ENCODE measurements at places on chromosomes 1 and 21.

DNA sequence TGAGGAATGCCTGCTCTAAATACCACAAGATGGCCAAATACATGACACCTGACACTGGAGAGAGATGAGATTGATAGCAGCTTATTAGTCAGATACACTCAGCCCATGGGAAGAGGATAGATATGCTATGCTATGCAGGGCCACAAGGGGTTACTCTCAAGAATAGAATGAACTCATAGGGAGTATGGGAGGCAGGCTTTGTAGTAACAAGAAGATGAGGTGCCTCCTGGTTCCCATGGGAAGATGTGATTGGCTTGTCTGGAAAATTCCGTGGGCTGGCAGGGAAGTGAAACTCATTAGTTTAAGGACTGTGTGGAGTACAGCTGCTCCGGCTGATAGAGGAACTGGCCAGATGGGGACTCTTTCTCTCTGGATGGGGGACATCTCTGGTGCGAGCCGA lies 16.5 kb downstream of the CCDC30 start:
- DNase-seq: peak; percentile 34

DNA sequence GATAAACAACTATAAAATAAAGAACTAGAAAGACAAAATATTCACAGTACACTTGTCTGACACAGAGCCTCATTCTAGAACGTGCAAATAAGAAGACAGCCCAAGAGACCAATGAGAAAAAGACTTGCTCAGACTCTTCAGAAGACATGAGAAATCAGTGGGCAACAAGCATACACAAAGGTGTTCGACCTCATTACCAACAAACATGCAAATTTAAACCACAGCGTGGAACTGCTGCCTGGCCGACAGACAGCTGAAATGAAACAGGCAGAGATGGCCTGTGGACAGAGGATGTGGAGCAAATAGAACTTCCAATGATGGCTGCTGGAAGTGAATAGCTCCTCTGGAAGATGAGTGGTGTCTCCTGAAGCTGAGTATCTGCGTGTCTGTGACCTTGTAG lies 22.4 kb upstream of the COL6A1 start:
- no peak for DNase-seq

GRCh38 chr1:228940926-228941325 lies 205.6 kb downstream of the RHOU start:
- DNase-seq: no peak

DNA sequence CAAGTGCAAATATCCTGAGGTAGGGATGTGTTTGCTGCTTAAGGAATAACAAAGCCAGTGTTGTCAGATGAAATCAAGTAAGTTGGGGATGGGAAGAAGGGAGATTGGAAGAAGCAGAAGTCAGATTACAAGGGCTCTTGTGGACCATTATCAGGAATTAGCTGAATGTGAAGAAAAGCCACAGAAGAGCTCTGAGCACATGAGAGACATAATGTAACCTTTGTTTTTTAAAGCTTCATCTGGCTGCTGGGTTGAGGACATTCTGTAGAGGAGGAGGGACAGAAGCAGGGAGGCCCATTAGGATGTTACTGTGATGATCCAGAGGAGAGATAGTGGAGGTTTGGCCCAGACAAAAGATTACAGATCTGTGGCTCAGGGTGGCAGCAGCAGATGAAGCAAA lies 111.7 kb downstream of the DUSP10 start:
- DNase-seq: no peak

- no peak for DNase-seq
Measured at GRCh38 chr1:162067466-162067865, 2.0 kb upstream of the NOS1AP start.

DNA sequence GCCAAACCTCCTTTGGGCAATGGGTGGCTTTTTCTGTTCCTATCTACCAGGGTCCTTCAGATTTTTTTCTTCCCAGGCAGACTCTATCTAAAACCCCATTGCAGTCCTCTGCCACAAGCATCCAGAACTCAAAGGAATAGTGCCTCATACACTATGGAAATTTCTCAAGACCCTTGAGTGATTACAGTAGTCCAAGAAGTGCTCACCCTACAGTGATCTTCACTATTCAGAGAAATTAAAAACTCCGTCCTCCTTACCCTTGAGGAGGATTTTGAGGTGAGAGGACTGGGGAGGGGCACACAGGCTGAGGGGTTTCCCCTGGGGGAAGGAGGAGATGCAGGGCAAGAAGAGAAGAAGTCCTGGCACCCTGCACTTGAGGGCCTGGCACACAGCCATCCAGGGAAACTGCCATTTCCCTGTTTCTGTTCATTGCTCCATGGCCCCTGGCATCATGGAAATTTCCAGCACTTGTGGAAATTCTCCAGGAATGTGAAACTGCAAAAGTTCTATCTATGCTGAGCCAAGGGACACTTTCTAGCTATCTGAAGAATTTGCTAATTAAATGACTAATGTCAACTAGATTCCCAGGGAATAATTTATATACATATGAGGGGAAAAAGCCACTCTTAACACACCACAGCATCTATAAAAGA lies 102.5 kb upstream of the ATP1B1 start:
- DNase-seq: no peak

DNA sequence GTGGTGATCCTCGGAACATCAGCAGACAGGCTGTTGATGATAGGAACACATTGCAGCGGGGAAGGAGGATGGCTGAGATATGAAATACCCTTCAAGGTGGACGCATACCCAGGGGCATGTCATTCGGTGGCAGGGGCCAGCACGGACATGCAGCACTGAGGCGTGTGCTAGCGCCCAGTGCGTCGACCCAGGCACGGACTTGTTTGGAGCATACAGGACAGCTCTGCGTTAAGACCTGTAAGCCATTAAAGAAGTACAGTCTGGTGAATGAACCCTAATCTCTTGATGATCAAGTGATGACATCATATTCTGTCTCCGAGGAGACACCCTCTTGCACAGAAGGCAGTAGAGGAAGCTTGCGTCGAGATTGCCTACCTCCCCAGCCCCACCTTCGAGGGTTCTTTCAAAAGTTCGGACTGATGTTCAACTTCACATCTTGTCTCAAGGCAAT lies 63.6 kb upstream of the KIF26B start:
- DNase-seq: no peak

- no peak for DNase-seq
Measured at GRCh38 chr1:106717591-106717990, 338.9 kb upstream of the PRMT6 start.

DNA sequence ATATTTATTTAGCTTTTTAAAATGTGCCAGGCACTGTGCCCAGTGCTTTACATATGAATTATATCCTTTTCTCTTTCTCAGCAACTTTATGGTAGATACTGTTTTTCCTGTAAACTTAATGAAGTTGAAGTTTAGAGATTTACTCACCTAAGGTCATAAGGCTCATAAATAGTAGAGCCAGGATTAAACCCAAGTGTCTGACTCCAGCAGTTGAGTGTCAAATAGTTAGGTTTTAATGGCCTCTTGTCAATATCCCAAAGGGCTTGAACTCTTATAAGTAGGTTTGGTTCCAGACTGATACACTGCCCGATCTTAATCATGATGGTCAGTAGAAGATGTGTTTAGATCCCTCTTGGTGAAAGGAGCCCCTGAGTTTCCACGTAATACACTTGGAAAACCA lies 37.8 kb downstream of the RABGAP1L start:
- no peak for DNase-seq

DNA sequence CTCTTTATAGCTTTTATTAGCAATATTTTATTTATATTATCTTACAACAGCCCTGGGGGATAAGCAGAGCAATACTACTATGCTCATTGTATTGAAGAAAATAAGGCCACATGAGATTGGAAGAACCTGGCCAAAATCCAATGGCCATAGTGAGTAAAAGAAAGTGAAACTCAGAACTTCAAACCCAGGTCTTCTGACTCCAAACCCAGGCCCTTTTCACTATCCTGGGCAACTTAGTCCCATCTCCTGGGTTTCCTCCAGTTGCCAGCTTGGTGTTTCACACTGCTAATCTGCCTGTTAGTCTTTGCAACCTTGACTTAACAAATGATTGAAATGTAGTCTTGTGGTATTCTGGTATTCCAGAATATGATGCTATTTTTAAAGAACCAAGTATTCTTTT lies 22.4 kb upstream of the EXO1 start:
- DNase-seq: no peak

- no peak for DNase-seq
Measured at GRCh38 chr1:78640462-78640861, 9.2 kb upstream of the IFI44 start.

GRCh38 chr1:94160811-94161210 lies 39.9 kb upstream of the ABCA4 start:
- DNase-seq: peak; percentile 24

GRCh38 chr21:44889625-44890337 lies 16.3 kb upstream of the PTTG1IP start:
- no peak for DNase-seq

DNA sequence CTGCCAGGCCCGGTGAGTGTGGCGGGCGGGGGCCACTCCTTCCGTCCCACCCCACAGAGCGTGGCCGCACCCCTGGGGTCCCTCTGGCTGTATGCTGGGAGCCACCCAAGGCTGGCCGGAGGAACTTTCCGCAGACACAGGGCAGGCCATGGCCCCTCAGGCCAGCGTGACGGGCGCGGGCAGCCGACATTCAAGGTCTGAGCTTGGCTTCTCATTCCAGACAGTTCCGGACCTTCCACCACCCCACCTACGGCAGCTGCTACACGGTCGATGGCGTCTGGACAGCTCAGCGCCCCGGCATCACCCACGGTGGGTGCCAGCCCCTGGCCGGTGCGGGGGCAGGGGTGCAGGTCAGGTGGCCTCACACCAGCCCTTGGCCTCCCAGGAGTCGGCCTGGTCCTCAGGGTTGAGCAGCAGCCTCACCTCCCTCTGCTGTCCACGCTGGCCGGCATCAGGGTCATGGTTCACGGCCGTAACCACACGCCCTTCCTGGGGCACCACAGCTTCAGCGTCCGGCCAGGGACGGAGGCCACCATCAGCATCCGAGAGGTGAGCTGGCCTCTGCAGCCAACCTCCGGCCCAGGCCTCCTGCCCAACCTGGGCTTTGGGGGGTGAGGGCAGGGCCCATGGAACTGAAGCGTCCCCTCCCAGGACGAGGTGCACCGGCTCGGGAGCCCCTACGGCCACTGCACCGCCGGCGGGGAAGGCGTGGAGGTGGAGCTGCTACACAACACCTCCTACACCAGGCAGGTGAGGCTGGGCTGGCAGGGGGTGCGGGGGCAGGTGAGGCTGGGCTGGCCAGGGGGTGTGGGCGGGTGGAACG lies 7.3 kb downstream of the SCNN1D start:
- no peak for DNase-seq

- peak; percentile 89 for DNase-seq
Measured at GRCh38 chr1:224542783-224543440, 73.2 kb upstream of the CNIH3 start.

- no peak for DNase-seq
Measured at GRCh38 chr1:182183606-182184005, 122.1 kb upstream of the ZNF648 start.

- no peak for DNase-seq
Measured at GRCh38 chr1:20974069-20974468, 187.0 kb upstream of the HP1BP3 start.

- DNase-seq: no peak
Measured at GRCh38 chr1:207155028-207155427, 51.0 kb downstream of the C4BPA start.

DNA sequence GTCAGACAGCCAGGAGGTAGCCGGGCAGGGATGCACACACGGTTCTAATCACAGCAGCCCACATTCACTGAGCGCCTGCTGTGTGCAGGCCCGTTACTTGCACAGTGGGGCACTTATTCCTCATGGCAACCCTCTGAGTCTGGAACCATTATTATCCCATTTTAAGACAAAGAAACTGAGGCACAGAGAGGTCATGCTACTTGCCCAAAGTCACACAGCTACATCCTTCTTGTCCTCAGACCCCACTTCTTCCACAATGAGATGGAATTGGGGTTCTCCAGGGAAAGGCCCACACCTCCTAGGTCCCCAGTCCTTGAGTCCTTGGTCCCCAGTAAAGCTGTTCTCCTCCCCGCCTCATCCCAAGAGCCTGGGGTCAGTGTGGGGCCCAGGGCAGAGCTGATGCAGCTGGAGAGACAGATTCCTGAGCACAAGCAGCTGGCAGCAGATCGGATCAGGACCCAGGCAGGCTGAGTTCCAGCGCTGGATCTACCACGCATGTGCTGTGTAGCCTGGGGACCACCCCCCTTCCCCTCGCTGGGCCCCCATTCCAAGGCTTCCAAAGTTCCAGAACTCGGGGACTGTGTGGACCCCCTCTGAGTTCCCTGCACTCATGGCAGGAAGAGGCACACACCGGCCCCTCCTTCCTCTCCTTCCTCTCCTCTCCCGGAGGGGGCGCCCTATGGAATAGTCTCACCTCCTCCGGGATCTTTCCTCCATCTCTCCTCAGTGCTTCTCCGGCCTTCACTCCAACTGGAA lies 393.4 kb downstream of the MATN1 start:
- DNase-seq: no peak

GRCh38 chr1:155715777-155716176 lies 26.9 kb downstream of the DAP3 start:
- no peak for DNase-seq

GRCh38 chr21:26949830-26950229 lies 17.1 kb downstream of the ADAMTS5 start:
- DNase-seq: no peak

DNA sequence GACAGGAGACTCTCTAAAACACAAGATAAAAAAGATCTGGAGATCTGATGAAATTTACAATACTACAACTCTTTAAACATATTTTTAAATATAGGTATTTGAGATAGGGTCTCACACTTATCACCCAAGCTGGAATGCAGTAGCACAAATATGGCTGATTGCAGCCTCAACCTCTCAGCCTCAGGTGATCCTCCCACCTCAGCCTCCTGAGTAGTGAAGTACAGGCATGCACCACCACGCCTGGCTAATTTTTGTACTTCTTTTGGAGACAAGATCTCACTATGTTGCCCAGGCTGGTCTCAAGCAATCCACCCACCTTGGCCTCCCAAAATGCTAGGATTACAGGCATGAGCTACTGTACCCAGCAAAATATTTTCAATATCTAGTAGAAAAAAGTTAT lies 170.0 kb upstream of the NR5A2 start:
- no peak for DNase-seq
